Left lung (tissue), 14 donors: ENCODE measurements at places on chromosomes 13 and 19. TPM values are rescaled to one million over a fixed set of nuclear protein-coding genes. Genes with fewer than 3 reads are reported as not detected.

- peak overlapping the region; percentile 24 for H3K4me3 ChIP-seq
- H3K36me3 ChIP-seq, result no peaks in the 10 kb centered on the region
- peak overlapping the region; percentile 65 for H3K27ac ChIP-seq
- H3K4me1 ChIP-seq, result no peaks in the 10 kb centered on the region
- peak; percentile 82 for DNase-seq
Observed at GRCh38 chr13:49400755-49401659, 42.9 kb downstream of the CAB39L start.

DNA sequence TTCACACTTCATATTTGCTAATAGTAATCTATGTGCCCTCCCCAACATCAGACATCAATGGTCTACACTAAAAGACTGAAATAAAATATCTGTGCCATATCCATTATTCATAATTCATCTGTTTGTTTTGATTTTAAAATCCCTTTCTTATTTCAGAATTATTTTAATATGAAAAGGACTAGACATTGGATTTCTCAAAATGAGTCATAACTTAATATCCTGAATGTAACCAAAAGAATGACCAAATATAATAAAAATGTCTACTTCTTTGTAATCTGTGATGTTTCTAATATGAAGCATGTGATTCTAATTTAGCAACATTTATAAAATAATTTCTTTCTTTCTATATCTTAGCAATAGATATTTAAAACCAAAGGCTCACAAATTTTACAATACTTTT is 64.9 kb downstream of the MZT1 start:
- no peak overlapping the region for H3K27ac ChIP-seq
- H3K36me3 ChIP-seq, result no peaks in the 10 kb centered on the region
- no peak overlapping the region for H3K4me3 ChIP-seq
- DNase-seq, result no peak
- H3K27me3 ChIP-seq, result no peaks in the 10 kb centered on the region

DNA sequence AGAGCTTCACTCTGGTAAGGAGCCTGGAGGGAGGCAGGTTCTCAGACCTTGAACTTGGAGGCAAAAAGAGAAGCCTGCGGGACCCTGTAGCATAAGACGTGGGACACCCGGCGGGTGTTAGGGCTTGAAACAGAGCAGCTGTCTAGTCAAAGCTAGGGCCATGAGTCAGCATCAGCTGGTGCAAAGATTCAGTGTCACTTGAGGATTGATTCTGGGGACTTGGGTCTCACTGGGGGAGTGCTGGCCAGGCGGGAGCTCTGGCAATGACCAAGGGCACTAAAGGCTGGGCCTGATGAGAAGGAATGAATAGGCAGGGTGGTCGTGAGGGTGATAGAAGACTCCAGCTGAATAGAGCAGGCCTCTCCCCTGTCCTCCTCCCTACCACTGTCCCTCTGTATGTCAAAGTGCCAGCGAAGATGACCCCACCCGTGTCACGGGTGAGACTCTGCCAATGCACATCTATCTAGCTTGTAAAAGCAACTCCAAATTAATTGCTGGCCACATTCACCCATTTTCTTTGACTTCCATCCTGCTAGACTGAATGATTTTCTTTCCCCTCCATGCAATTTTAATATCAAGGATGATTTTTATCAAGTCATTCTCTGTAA is 97.1 kb downstream of the MBNL2 start:
- no peak overlapping the region for H3K4me3 ChIP-seq
- H3K27ac ChIP-seq, result peak overlapping the region; percentile 24
- no peak for DNase-seq
- no peaks in the 10 kb centered on the region for H3K27me3 ChIP-seq
- H3K4me1 ChIP-seq, result peaks cover 9% of the 10 kb centered on the region
- H3K36me3 ChIP-seq, result no peaks in the 10 kb centered on the region

DNA sequence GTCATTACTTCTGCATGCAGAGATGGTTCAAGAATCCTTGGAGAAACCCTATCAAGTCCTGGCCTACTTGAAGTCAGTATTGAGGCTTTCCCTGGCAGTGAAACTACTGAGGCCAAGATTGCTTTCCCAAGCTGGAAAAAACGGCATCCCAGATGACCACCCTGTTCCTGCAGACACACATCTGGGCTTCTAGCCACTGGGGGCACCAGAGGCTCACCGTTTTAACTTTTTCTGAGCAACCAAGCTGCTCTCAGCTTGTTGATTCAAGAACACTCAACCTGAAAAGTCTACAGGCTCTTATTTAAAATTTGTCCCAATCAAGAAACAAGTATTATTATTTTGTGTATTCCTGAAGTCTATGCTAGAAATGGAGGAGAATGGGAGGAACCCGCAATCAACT is 66.6 kb downstream of the SPRYD7 start:
- no peaks in the 10 kb centered on the region for H3K4me1 ChIP-seq
- H3K36me3 ChIP-seq, result no peaks in the 10 kb centered on the region
- no peak for DNase-seq
- H3K4me3 ChIP-seq, result no peak overlapping the region
- no peak overlapping the region for H3K27ac ChIP-seq

GRCh38 chr19:51531349-51532315 is at the start of gene SIGLEC6:
SIGLEC6 (minus strand) TSS chr19:51531670; CDS start chr19:51531648, 22 bp downstream.
- peaks cover 62% of the 10 kb centered on the region for H3K27me3 ChIP-seq
- no peak within 1 kb of the TSS for H3K4me3 ChIP-seq
- no peaks in the 10 kb centered on the region for H3K4me1 ChIP-seq

DNA sequence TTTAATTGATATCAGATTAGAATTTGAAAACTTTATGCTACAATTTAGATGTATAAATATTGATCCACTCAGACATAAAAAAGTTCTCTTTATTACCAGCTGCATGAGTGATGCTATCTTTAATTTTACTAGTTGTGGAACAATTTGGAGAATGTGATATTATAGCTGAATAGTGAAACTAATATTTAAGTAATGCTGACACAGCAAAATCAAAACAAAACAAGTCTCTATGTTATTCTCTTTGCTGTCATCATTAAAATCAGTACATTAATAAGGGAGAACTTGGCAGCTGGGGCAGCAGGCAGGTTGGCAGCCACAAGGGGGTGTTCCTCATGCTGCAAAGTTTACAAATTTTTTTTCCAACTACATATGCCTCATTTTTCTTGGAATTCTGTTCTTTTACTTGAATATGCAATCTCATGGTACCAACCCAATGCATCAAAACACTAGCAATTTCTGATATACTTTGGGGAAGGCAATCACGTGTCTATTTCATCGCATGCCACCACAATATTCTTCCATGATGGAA is 585.3 kb downstream of the FGF9 start:
- DNase-seq, result no peak
- H3K36me3 ChIP-seq, result no peaks in the 10 kb centered on the region
- H3K27me3 ChIP-seq, result no peaks in the 10 kb centered on the region
- H3K27ac ChIP-seq, result no peak overlapping the region
- H3K4me1 ChIP-seq, result no peaks in the 10 kb centered on the region
- H3K4me3 ChIP-seq, result no peak overlapping the region

- no peaks in the 10 kb centered on the region for H3K27me3 ChIP-seq
- H3K4me3 ChIP-seq, result no peak overlapping the region
- H3K27ac ChIP-seq, result no peak overlapping the region
- peaks cover 7% of the 10 kb centered on the region for H3K4me1 ChIP-seq
- no peaks in the 10 kb centered on the region for H3K36me3 ChIP-seq
Observed at GRCh38 chr13:110643768-110644421, 28.6 kb downstream of the NAXD start.

ZNF223 gene
- 5.1 TPM for total RNA-seq

GRCh38 chr13:41652735-41653361 is 195.5 kb downstream of the RGCC start:
- peak; percentile 46 for DNase-seq
- H3K4me3 ChIP-seq, result no peak overlapping the region
- peak overlapping the region; percentile 36 for H3K27ac ChIP-seq
- no peaks in the 10 kb centered on the region for H3K36me3 ChIP-seq

GRCh38 chr19:1521636-1522035 is 2.2 kb upstream of the PLK5 start:
- H3K4me1 ChIP-seq, result no peaks in the 10 kb centered on the region
- H3K27me3 ChIP-seq, result peaks cover 94% of the 10 kb centered on the region
- no peak overlapping the region for H3K27ac ChIP-seq
- H3K36me3 ChIP-seq, result no peaks in the 10 kb centered on the region
- DNase-seq, result no peak

- no peak for DNase-seq
- no peak within 1 kb of the TSS for H3K4me3 ChIP-seq
- H3K27ac ChIP-seq, result no peak within 1 kb of the TSS
- H3K36me3 ChIP-seq, result no peaks in the 10 kb centered on the region
- peaks cover 100% of the 10 kb centered on the region for H3K27me3 ChIP-seq
- no peaks in the 10 kb centered on the region for H3K4me1 ChIP-seq
Observed at GRCh38 chr19:35852029-35852780, at the start of gene NPHS1. NPHS1 (minus strand) TSS chr19:35852504; CDS start chr19:35851837, 667 bp downstream.

- no peaks in the 10 kb centered on the region for H3K27me3 ChIP-seq
- H3K4me3 ChIP-seq, result no peak overlapping the region
- no peaks in the 10 kb centered on the region for H3K36me3 ChIP-seq
- no peak for DNase-seq
- H3K4me1 ChIP-seq, result no peaks in the 10 kb centered on the region
Observed at GRCh38 chr13:20465218-20465879, 60.3 kb downstream of the CRYL1 start.

- no peak for DNase-seq
- peak overlapping the region; percentile 90 for H3K4me3 ChIP-seq
- peaks cover 38% of the 10 kb centered on the region for H3K4me1 ChIP-seq
- no peaks in the 10 kb centered on the region for H3K36me3 ChIP-seq
Observed at GRCh38 chr19:3358689-3359014, 7.7 kb upstream of the NFIC start.

- no peak for DNase-seq
- no peaks in the 10 kb centered on the region for H3K27me3 ChIP-seq
- peaks cover 37% of the 10 kb centered on the region for H3K4me1 ChIP-seq
Observed at GRCh38 chr13:46553521-46553885, 533 bp downstream of the LRCH1 start.

OR10H1 gene
- total RNA-seq, result 0.06 TPM

DNA sequence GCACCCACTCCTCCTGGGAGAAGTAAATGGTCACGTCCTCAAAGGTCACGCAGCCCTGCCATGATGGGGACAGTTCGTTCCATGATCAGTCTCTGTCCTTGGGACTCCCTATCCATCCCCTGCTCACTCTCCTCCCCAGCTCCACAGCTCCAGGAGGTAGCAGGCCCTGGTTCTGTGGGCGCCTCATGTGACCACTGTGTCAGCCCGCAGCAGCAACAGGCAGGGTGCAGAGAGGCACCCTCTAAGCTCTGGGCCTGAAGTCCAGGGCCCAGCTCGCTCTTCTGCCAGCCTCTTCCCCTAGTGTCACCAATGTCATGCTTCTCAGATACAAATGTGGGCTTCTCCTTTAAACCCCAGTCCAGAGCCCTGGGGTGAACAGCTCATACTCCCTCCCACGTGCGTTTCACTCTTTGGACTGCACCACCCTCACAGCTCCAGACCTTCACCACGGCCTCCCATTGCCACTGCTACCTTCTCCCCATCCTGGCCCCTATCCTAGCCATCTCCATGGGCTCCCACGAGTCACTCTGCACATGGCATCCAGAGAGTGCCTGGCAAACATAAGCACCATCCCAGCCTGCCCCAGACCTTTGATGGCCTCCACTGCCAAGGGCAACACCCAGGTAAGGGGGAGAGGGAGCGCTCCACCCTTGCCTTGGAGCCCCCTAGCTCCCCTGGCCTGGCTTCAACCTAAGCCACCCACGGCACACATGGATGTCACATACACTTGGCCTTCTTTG is 2.9 kb downstream of the ZNF792 start:
- peaks cover 5% of the 10 kb centered on the region for H3K4me1 ChIP-seq
- peak overlapping the region; percentile 66 for H3K27ac ChIP-seq
- no peak overlapping the region for H3K4me3 ChIP-seq
- no peaks in the 10 kb centered on the region for H3K27me3 ChIP-seq
- no peaks in the 10 kb centered on the region for H3K36me3 ChIP-seq
